Jurkat, Clone E6-1 (cell line): ENCODE measurements at places on chromosomes 5 and 9.
A peak's percentile ranks its signal among the peaks of the same experiment; 100 is the strongest.

- no peak for DNase-seq
These were observed 202.3 kb upstream of the SGCD start for GRCh38 chr5:156124708-156125107.

- no peak for DNase-seq
These were observed 152.2 kb downstream of the FGF18 start for GRCh38 chr5:171571663-171572062.

DNA sequence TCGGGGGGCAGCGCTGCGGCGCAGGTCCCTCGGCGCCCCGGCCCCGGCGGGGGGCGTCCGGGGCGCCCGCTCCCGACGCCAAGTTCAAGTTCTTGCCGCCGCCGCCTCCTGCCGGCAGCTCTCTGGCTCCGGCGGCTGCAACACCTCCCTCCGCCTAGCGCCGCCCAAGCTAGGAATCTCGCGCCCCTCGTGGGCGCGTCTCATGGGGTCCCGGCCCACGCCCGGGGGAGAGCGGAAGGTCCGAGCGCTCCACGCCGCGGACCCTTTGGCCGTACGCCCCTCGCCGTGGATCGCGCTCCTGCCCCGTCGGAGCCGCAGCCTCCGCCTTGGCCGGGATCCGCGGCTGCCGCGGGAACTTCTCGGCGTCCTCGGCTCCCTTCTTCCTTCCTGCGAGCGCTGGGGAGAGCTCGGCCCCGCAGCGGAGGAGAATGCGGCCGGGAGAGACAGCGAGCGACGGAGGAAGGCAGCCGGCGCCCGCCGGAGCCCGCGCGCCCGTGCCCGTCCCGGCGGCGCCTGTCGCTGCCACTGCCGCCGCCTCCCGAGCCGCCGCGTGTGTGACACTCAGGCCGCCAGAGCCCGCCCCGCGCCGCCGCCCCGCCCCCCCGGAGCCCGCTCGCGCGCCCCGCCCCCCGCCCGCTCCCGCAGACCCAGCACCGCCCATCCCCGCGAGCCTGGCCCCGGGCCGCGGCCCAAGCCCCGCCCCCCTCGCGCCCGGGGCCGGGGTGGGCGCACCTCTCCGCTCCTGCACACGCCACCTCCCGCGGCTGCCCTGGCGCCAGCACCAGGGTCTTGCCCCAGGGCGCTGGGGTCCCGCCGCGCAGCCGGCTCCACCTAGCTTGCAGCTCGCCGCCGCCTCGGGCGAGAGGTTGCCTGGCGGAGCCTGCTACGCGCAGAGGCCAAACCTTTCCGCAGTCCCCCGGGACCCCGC lies at the start of gene SHB:
TSS of gene SHB (minus strand) at position 527 of the 928 bp plus-strand sequence. CDS start 582 bp downstream, outside the sequence.
- DNase-seq: peak; percentile 36

GRCh38 chr9:79004032-79004431 lies 567.7 kb upstream of the TLE4 start:
- no peak for DNase-seq

DNA sequence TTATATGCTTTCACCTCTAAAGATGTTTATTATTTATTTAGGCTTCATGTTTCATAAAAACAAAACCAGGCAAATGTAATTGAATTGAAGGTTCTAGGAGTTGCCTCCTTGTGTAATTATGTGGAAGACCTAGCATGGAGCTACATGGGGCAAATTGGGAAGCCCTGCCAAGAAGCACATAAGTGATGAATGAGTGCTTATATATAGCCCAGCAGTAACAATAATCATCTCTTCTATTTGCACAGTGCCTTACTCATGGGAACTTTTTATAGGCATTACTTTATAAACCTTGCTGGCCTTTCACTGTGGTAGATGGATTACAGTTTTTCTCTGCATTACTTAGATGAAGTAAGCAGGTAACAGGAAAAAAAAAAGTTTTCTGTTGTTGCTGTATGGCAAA lies 40.0 kb upstream of the GRAMD2B start:
- no peak for DNase-seq

- DNase-seq: no peak
These were observed 964.9 kb downstream of the MAT2B start for GRCh38 chr5:164470312-164470711.

- no peak for DNase-seq
These were observed 99.4 kb upstream of the MVB12B start for GRCh38 chr9:126226991-126227936.

GRCh38 chr5:170378740-170379139 lies 10.4 kb downstream of the KCNMB1 start:
- DNase-seq: no peak

DNA sequence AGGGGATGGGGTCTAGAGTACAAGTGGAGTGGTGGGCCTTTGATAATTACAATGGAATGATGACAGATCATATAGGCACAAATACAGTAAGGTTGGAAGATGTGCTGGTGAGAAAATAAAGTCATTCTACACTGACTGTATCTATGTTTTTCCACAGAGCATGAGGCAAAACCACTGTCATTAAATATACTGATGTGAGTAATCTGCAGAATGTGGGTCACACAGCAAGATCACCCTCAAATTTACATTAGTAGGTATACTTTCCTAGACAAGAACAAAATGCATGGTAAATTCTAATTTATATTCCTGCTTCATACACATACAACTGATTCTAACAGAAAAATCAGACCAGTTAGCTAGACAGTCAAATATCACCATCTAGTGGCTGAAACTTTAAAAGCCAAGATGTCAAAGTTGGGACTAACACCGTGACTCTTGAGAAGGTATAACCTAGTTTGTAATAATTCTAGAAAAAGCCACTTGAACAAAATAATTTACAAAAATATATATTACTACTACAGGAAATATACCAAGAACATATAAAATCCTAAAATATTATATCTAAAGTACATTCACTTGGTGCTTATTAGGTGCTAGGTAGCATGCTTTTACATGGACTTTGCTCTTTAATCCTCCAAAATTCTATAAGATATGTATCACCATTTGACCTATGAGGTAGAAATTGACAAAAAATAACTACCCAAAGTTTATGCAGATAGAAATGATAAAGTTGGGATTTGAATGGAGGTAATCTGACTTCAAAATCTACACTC lies 19.5 kb downstream of the TTC33 start:
- DNase-seq: peak; percentile 60

GRCh38 chr5:38615981-38616451 lies 59.6 kb upstream of the LIFR start:
- no peak for DNase-seq
